ENCODE measurements at places on chromosomes 1 and 21.

DNA sequence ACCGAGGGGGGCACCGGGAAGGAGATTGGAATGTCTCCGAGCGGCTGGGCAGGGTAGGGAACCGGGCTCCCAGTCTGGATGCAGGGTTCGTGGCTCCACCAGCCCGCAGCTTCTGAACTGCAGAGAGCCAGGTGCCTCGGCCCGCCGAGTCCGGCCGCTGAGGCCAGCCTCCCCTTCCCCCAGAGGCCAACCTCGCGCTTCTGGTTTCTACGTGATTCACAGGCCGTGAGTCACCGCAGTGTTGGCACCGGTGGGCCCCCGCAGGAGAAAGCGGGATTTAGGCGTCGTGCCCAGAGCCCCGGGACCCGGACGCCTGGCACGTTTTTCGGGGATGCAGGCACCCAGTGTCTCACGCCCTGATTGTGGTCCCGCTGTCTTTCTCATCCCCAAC lies 458 bp downstream of the CRABP2 start:
- peak; percentile 72 for DNase-seq

DNA sequence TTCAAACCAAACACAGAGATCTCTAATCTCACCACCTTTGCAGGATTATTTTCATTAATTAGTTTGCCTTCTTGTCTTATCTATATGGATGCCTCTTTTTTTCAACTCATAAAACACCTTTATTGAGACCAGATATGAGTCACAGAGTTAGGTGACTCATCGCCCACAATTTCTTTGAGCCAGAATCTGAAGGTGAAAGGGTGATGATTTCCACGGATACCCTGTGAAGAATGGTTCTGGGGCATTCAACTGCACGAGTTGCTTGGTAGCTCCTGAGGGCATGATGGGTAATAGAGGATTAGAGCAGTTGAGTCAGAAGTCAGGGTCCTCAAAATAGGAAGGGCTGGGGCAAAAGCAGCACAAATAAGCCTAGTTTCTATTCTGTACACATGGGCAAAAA lies 128.2 kb downstream of the TBX19 start:
- no peak for DNase-seq

GRCh38 chr1:113540335-113540734 lies 150.0 kb downstream of the MAGI3 start:
- no peak for DNase-seq

DNA sequence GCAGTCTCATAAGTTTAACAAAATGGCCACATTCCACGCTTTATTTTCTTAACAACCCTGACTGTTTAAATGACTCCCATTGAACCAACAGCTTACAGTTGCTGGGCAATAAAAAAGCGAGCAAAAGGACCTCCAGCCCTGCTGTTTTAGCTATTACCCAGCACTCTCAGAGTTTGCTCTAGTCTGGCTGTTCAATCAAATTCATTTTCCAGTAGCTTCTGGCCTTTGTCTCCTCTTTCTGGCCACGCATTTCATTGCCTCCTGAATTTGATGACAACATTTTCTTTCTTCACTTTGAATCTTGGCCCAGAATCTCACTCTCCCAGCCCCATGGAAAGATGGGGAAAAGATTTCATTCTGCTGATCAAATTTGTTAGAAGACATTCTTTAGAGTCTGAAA lies 44.1 kb upstream of the DOCK7 start:
- DNase-seq, result no peak

- no peak for DNase-seq
Measured at GRCh38 chr1:32223683-32224082, 1.5 kb downstream of the EIF3I start.

- DNase-seq, result no peak
Measured at GRCh38 chr1:84299536-84300170, 1.9 kb upstream of the SAMD13 start.

GRCh38 chr1:219143735-219144134 lies 29.9 kb upstream of the LYPLAL1 start:
- no peak for DNase-seq

DNA sequence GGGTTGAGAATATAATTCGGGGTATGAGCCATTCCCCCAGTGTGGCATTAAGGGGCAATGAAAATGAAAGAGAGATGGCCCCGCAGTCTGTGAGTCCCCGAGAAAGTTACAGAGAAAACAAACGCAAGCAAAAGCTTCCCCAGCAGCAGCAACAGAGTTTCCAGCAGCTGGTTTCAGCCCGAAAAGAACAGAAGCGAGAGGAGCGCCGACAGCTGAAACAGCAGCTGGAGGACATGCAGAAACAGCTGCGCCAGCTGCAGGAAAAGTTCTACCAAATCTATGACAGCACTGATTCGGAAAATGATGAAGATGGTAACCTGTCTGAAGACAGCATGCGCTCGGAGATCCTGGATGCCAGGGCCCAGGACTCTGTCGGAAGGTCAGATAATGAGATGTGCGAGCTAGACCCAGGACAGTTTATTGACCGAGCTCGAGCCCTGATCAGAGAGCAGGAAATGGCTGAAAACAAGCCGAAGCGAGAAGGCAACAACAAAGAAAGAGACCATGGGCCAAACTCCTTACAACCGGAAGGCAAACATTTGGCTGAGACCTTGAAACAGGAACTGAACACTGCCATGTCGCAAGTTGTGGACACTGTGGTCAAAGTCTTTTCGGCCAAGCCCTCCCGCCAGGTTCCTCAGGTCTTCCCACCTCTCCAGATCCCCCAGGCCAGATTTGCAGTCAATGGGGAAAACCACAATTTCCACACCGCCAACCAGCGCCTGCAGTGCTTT lies 9.4 kb downstream of the PROX1 start:
- DNase-seq, result no peak

- no peak for DNase-seq
Measured at GRCh38 chr1:72357411-72357810, 75.1 kb upstream of the NEGR1 start.

- DNase-seq, result no peak
Measured at GRCh38 chr21:23578027-23578426, 2029.3 kb downstream of the MRPL39 start.

DNA sequence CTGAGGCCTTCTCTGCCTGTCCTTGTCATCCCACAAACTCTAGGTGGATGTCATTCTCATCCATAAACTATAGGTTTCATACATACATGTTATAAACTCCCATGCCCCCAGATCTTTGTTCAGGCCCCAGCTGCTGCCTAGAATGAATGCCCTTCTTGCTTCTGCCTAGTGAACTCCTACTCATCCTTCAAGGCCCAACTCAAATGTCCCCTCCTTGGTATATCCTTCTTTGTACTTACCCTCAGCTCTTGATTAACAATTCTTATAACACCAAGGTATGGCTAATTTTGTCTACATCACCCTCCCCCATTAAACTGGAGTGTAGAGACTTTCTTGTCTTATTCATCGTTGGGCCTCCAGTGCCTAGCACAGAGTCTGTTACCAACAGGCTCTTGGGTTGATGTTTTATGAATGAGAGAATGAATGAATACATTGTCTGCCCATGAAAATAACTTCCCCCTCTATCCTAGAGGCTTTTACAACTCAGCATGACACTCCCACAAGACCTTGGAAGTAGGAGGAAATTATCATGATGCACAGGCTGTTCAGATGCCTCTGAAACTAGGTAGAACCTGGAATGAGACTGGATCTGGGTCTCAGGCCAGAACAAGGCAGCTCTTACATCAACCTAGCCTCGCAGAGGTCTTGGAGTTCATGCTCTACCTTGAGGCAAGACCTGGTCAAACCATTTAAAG lies 26.9 kb downstream of the EPHB2 start:
- no peak for DNase-seq

GRCh38 chr1:67674260-67675011 lies 10.6 kb upstream of the GADD45A start:
- no peak for DNase-seq

GRCh38 chr1:163657719-163658118 lies 336.0 kb downstream of the NUF2 start:
- DNase-seq, result no peak

GRCh38 chr21:42215942-42216725 lies 2.8 kb upstream of the ABCG1 start:
- DNase-seq, result no peak

- no peak for DNase-seq
Measured at GRCh38 chr21:31078796-31079195, 40.5 kb upstream of the KRTAP19-8 start.

GRCh38 chr1:15055736-15056415 lies 97.7 kb upstream of the TMEM51 start:
- no peak for DNase-seq

GRCh38 chr1:202750761-202751160 lies 40.5 kb upstream of the SYT2 start:
- DNase-seq, result no peak

DNA sequence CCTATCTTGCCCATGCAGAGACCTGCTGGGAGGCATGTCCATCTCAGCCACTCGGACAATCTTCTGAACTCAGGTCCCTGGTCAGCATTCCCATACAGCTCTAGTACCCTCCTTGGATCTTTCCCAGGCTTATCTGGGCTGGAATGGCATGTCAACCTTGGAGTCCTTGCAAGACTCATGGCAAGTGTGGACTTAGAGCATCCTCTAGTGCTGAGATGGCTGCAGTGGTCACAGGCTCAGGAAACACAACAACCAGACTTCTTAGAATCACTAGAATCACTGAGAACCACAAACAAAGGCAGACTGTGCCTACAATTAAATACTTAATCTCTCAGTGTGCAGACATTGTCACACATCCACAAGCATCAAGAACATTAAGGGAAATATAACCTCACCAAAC lies 73.1 kb upstream of the TSHB start:
- DNase-seq, result no peak

- DNase-seq, result no peak
Measured at GRCh38 chr1:231699784-231700183, 73.2 kb downstream of the DISC1 start.

DNA sequence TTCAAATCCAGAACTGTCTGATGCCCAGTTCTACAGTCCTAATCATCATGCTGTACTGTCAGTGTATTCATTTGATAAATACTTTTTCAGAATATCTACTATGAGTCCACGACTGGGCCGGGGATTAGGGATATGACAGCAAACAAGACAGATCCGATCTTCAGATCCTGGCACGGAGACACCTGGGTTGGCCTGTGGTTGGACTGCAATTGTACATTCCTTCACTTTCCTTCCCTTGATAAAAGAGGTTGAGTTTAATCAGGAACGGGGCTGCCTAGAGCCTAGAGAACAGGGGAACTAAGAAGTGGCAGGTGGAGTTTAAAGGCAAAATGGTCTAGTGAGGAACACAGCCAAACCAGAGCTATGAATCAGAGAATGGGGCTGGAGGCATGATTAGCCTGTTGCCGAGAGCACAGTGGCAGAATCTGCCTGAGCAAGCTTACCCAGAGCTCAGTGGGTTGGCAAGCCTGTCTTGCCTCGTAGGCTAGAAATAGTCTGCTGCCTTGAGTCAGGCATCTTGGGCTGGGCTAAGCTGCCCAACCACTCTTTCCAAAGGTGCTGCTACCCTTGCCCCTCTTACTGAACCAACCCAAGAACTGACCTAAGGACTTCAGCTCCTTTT lies 38.1 kb upstream of the PTCH2 start:
- DNase-seq, result peak; percentile 50

GRCh38 chr21:27426196-27426595 lies 459.3 kb upstream of the ADAMTS5 start:
- no peak for DNase-seq

DNA sequence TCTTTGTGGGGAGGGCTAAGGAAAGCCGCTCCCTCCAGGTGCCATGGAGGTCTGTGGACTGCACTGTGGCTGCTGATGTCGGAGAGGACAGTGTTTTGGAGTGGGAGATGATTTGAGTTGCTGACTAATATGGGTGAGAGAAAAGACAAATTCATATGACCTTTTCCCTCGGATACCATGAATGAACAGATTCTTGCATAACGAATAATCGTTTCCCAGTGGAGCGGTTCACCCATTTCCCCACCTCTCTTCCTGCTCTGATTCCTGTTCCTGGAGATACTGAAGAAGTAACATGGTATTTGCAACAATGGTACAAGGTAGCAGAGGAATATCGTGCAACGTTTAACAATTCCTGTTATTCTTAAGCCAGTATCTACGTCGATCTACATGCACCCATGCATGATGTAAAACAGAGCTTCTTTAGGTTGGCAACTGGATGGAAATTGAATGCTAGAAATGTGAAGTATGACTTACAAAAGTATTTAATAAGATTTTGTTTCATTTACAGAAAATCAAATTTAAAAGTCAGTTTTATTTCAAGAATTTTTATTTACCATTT lies 227.1 kb downstream of the TOMM20 start:
- no peak for DNase-seq

- peak; percentile 13 for DNase-seq
Measured at GRCh38 chr1:246631426-246631825, 65.2 kb downstream of the CNST start.

- no peak for DNase-seq
Measured at GRCh38 chr1:72006092-72006491, 276.2 kb downstream of the NEGR1 start.

All from amniotic stem cell (primary cell).